CD4-positive, alpha-beta memory T cell (primary cell): ENCODE measurements at places on chromosomes 2 and 18. TPM values are rescaled to one million over a fixed set of nuclear protein-coding genes. Genes with fewer than 3 reads are reported as not detected.

DNA sequence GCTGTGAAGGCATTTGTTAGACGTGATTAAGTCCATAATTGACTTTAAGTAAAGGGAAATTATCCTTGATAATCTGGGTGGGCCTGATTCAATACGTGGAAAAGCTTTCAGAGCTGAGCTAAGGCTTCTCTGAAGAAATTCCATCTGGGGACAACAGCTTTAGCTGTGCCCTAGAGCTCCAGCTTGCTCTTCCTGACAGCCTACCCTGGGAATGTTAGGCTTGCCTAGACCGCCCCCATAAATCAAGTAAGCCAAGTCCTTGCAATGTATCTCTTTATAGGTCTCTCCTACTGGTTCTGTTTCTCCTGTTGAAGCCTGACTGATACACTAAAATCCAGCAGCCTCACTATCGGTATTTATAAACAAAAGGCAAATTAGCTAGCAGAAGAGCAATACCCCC, 160.0 kb downstream of the STK39 start:
- H3K4me3 ChIP-seq = no peak overlapping the region
- peaks cover 22% of the 10 kb centered on the region for H3K4me1 ChIP-seq
- H3K27ac ChIP-seq = no peak overlapping the region
- no peaks in the 10 kb centered on the region for H3K27me3 ChIP-seq

Gene GALNT3
- total RNA-seq = 2.7 TPM

Gene POTEC
- not detected for total RNA-seq

Gene PLEKHA3
- 30.1 TPM for total RNA-seq

Gene NFU1
- total RNA-seq = 27.0 TPM

Gene TBC1D8
- total RNA-seq = 2.4 TPM

GRCh38 chr18:75879196-75879595, 451.7 kb upstream of the SMIM21 start:
- no peaks in the 10 kb centered on the region for H3K4me1 ChIP-seq
- DNase-seq = no peak

GRCh38 chr2:46082531-46083485, 214.4 kb upstream of the EPAS1 start:
- H3K27ac ChIP-seq = no peak overlapping the region
- H3K4me1 ChIP-seq = peaks cover 4% of the 10 kb centered on the region
- H3K36me3 ChIP-seq = no peaks in the 10 kb centered on the region
- no peak overlapping the region for H3K4me3 ChIP-seq
- H3K27me3 ChIP-seq = no peaks in the 10 kb centered on the region

Gene KRCC1
- total RNA-seq = 32.3 TPM

Gene TRIM43
- total RNA-seq = not detected

Gene KIAA2012
- total RNA-seq = not detected

- H3K4me1 ChIP-seq = no peaks in the 10 kb centered on the region
- no peak overlapping the region for H3K27ac ChIP-seq
- no peaks in the 10 kb centered on the region for H3K36me3 ChIP-seq
- H3K4me3 ChIP-seq = no peak overlapping the region
- no peak for DNase-seq
These were observed 718.9 kb upstream of the FANCL start for GRCh38 chr2:58959996-58960395.

Gene HNMT
- 0.32 TPM for total RNA-seq

GRCh38 chr2:185857691-185858090, 119.1 kb downstream of the FSIP2 start:
- DNase-seq = no peak
- no peaks in the 10 kb centered on the region for H3K27me3 ChIP-seq
- no peak overlapping the region for H3K27ac ChIP-seq

DNA sequence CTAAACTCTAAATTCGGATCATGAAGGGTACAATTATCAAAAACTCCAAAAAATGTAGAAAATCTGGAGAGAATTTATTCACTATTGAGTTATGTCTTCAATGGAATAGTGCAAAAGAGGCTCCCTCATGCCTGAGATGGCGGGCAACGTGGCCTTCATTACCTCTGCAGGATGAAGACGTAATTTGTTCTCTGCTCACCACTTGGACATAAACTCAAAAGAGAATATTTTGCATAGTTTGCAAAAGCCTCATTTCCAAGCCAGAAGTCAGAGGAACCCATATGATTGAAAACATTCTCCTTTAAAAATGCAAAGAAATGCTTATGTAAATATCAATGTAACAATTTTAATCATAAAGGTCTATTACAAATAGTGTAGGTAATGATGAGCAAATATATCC, 58.7 kb downstream of the SLC25A12 start:
- no peaks in the 10 kb centered on the region for H3K27me3 ChIP-seq
- no peak overlapping the region for H3K27ac ChIP-seq
- H3K36me3 ChIP-seq = peaks cover 40% of the 10 kb centered on the region
- no peaks in the 10 kb centered on the region for H3K4me1 ChIP-seq
- DNase-seq = no peak

Gene AQP12B
- total RNA-seq = not detected

Gene SCYGR2
- not detected for total RNA-seq

GRCh38 chr18:10687161-10687925, 161.5 kb downstream of the NAPG start:
- H3K27me3 ChIP-seq = no peaks in the 10 kb centered on the region
- H3K4me1 ChIP-seq = no peaks in the 10 kb centered on the region
- H3K27ac ChIP-seq = no peak overlapping the region
- no peaks in the 10 kb centered on the region for H3K36me3 ChIP-seq
- no peak for DNase-seq

- H3K27me3 ChIP-seq = no peaks in the 10 kb centered on the region
- no peak for DNase-seq
- H3K4me1 ChIP-seq = no peaks in the 10 kb centered on the region
- H3K27ac ChIP-seq = no peak overlapping the region
- H3K4me3 ChIP-seq = no peak overlapping the region
These were observed 174.4 kb upstream of the SPHKAP start for GRCh38 chr2:228355897-228356296.

Gene RAB6D
- total RNA-seq = not detected

DNA sequence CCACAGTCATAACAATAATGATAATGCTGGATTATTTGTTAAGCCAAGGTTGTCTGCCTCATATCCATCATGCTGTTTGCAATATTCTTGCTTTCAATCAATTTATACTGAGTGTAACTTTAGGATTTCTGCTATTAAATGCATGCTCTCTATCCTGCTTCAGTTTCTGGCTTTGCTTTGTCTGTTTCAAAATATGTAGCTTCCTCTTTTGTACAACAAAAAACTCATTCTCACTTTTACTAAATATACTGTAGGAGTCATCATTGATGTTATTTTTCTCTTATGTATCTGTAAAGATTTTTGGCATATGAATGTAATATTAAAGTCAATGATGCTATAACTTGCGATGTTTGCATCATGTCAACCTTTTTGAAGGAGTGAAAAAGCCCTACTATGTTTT, 149.3 kb downstream of the GPD2 start:
- DNase-seq = no peak
- no peak overlapping the region for H3K4me3 ChIP-seq
- H3K36me3 ChIP-seq = no peaks in the 10 kb centered on the region
- H3K27ac ChIP-seq = no peak overlapping the region

Gene KLHL41
- 0.25 TPM for total RNA-seq

Gene XDH
- total RNA-seq = not detected

- H3K27ac ChIP-seq = no peak overlapping the region
- no peak for DNase-seq
These were observed 38.4 kb downstream of the PAX8 start for GRCh38 chr2:113240150-113240914.
